ENCODE measurements at places on chromosomes 6 and 20.

DNA sequence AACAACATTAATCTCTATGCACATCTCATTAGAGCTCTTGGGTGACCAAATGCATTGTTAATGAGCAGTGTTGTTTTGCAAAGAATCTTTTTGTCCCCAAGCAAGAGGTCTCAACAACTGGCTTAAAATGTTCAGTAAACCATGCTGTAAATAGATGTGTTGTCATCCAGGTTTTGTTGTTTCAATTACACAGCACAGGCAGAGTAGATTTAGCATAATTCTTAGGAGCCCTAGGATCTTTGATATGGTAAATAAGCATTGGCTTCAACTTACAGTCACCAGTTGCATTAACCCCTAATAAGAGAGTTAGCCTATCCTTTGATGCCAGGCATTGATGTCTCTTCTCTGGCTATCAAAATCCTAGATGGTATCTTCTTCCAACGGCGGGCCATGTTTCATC is 23.3 kb downstream of the NUP153 start:
- DNase-seq, result no peak

DNA sequence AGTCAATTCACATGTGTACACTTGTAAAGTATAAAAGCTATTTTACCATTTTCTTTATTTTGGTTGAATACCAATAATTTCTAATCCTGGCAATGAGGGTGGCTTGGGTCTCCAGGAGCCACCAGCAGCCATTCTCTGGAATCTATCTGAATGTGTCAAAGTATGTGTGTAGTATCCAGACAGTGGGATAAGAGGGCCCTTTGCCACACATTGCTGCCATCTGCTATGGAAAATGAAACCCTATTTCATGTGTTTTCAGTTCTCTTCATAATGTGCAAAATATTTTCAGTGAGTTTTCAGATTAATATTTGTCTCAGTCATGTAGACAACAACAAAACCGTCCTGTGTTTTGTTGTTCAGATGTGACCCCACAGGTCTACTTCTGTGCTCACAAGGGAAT is 46.3 kb downstream of the CDYL start:
- no peak for DNase-seq

DNA sequence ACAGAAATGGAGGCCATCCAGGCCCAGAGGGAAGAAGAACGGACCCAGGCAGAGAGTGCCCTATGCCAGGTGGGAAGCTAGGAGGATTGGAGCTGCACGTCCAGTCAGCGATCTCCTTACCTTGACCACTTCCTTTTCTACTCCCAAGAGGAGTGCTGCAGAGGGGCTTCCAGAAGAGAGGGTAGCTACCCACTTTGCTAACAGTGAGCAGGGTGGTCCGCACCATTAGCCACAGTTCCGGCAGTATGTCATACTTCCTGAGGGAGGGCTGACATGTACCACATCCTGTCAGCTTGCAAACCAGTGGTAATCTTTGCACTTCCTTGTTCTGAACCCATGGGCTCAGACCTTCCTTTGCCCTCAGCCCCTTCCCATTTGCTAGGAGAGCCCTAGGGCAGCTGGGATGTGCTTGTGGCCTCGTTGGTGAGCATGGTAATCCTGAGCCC is 35.4 kb downstream of the CEP250 start:
- DNase-seq, result no peak

GRCh38 chr6:112986321-112986720 is 639.2 kb downstream of the RFPL4B start:
- DNase-seq, result no peak

DNA sequence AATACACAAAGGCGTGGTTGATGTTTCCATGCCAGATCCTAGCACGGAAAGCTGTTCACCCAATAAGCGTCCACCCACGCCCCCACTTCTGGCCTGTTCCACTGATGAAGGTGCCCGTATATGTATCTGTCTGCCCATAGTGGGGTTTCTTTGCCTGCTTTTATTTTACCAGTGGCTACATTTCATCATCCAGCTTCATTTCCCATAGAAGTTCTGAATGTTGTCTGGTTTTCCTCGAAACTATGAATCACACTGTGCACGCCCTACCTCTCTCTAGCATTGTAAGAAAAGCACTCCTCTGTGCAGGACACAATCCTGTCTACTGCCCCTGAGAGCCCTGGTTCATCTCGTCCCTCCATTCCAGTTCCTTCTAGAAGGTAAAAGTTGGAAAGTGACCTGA is 8.8 kb upstream of the CD93 start:
- no peak for DNase-seq

DNA sequence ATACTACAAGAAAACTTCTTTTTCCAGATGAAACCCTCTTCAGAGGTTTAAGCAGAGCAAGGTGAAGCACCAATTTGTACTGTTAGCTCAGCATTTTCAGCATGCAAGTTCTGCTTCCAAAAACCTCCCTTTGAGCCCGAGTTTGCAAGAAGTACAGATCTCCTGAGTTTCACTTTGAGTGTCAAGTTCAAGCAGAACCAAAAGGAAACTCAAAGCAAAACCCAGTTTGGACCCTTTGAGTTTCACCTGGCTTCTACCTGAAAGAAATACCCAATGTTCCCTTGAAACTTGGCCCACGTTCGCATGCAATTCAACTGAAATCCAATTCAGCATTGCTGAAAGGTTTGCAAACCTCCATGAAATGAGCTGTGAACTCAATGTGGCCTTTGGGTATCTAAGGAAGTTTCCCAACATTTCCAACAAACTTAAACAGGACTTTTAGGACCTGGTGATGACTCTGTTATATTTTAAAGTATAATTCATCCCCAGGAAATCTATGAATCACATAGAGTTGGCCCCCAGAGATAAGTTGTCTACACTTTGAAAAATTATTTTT is 62.9 kb upstream of the HBS1L start:
- no peak for DNase-seq

- no peak for DNase-seq
Measured at GRCh38 chr20:44106615-44107014, 80.4 kb downstream of the JPH2 start.

DNA sequence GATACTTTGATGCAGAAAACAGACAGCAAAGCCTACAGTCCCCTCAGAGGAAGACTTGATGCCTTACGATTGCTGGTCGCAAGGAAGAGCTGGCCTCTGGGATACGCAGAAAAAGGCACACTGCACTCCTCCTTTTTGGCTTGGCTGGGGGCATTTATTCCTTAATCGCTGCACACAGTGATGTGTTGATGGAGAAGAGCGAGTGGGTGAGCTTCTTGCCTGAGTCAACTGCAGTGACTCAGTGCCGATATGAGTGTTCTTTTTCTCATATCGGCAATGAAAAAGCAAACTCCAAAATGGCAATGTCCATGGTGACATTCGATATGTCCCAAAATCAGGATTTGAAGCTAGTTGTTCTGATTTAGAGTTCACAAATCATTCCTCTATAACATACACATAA is 794.8 kb downstream of the HACE1 start:
- no peak for DNase-seq

GRCh38 chr6:26008470-26008869 is 45.9 kb downstream of the TRIM38 start:
- DNase-seq, result no peak

DNA sequence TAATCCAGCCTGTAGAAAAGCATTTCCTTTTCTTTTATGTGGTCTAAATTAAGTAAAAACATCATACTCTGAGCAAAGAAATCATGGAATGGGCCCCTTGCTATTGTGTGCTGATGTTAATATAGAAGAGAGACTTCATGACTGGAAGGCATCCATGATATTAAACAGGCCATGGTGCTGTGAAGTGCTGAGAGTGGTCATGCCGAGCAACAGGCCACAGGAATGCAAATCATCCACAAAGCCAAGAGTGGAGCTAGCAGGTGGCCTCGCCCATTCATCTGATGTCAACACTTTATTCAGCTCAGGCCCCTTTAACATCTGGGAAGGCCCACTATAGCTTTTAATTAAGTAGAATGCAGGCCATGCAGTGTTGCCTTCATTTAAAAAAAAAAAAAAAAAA is 115.2 kb upstream of the HMGCLL1 start:
- DNase-seq, result no peak

- peak; percentile 47 for DNase-seq
Measured at GRCh38 chr6:57262488-57262887, 40.4 kb upstream of the RAB23 start.

DNA sequence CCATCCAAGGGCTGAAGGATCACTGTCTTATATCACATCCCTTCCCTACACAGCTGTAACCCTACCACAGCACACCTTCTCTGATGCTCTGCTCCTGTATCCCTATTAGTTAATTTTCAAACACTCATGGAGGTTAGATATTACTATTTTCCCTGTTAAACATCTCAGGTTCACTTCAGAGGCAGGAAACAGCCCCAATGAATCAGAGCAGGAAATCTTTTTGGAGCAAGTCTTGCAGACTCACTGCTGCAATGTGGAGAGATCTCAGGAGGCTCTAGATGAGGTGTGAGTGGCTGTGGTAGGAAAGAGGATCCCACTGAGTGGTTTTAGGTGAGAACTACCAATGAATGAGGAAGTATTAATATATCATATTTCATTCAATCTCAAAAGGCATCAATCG is 19.7 kb upstream of the HTR1B start:
- DNase-seq, result no peak

DNA sequence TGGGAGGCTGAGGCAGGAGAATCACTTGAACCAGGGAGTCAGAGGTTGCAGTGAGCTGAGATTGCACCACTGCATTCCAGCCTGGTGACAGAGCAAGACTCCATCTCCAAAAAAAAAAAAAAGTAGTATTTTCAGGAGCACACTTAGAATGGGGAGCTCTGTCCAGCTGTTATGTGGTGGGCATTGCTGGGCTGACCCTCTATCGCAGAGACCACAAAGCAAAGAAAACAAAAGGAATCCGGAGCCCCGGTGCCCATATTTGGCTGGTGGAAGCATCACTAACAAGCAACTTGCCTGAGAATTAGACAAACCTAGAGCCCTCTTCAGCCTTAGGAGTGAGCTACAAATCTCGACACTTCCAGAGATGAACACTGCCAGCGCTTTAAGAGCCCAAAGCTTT is 137.3 kb upstream of the GPR6 start:
- no peak for DNase-seq

DNA sequence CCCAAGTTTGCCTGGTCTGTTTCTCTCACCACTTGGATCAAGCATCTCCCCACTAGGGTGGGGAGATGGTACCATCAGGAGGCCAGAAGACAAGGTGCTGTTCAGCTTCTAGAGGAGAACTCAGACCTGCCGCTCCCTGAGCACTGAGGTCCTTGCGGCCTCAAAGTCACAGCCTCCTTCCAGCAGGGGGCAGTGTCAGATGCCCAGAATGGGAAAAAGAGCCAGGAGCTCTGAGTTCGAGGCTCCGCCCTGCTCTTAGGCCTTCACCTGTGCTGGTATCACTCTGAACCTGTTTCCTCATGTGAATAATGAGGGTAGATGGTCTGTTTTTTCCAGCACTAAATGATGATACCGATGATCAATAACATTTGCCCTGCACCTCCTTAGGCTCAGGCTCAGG is 68.7 kb downstream of the TOX2 start:
- no peak for DNase-seq

DNA sequence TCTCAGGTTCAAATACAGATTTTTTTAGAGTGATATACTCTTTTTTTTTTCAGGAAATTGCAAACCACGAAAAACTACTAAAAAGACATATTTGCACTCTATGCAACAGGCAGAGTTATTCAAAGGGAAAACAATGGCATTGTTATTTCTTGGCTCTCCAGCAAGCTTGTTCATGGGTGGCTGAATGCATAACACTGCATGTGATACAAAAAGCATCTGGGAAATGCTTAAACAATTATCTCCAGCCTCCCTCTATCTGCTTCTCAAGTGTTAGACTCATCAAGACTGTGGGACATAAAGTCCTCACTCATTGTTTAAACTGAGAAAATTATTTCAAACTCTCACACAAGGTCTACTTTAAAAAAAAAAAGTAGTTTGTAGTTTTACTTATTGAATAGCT is 7.3 kb upstream of the COL12A1 start:
- DNase-seq, result no peak

DNA sequence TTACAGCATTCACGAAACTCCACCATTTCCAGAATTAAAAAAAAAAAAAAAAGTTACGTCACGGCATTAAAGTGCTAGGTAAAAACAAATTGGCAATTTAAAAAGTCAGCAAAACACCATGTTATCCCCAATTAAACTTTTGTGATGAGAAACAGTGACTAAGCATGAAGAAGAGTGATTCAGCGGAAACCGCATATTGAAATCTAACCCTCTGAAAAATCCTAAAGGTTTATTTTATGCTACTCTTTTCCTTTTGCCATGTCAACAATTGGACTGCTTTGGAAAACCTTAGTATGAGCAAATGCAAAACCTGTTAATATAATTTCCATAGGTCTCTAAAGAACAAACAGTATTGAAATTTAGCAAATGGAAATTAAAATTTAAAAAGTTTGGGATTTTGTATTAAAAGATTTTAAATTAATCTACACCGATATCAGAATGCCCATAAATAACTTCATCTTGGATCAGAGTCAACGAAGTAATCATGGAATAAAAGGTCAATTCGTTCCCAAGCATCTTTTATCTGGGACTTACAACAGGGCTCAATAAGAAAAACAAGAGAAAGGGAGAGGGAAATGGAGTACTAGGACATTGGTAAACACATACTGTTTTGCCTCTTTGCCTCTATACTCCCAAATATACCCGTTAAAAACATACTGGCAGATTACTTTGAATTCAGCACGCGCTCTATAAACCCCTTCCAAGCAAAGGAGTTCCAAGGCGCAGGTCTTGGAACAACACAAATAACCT is 1.1 kb downstream of the FBXO30 start:
- DNase-seq, result no peak

Measured in body of pancreas (tissue), 4 donors.